ENCODE measurements at places on chromosomes 13 and 19.
A peak's percentile ranks its signal among the peaks of the same experiment; 100 is the strongest.

GRCh38 chr13:29471551-29471950 is 123.9 kb downstream of the SLC7A1 start:
- H3K4me1 ChIP-seq = peaks cover 12% of the 10 kb centered on the region
- H3K36me3 ChIP-seq = no peaks in the 10 kb centered on the region
- no peak for DNase-seq
- H3K27me3 ChIP-seq = no peaks in the 10 kb centered on the region

GRCh38 chr19:3987619-3988371 is 2.5 kb upstream of the EEF2 start:
- DNase-seq = peak; percentile 91
- peak overlapping the region; percentile 93 for H3K27ac ChIP-seq
- peaks cover 20% of the 10 kb centered on the region for H3K36me3 ChIP-seq
- H3K4me1 ChIP-seq = peaks cover 37% of the 10 kb centered on the region
- peaks cover 3% of the 10 kb centered on the region for H3K27me3 ChIP-seq

GRCh38 chr13:89790696-89791095 is 1556.8 kb upstream of the MIR17HG start:
- H3K4me1 ChIP-seq = no peaks in the 10 kb centered on the region
- no peaks in the 10 kb centered on the region for H3K36me3 ChIP-seq
- H3K27ac ChIP-seq = no peak overlapping the region
- DNase-seq = no peak
- H3K27me3 ChIP-seq = no peaks in the 10 kb centered on the region

DNA sequence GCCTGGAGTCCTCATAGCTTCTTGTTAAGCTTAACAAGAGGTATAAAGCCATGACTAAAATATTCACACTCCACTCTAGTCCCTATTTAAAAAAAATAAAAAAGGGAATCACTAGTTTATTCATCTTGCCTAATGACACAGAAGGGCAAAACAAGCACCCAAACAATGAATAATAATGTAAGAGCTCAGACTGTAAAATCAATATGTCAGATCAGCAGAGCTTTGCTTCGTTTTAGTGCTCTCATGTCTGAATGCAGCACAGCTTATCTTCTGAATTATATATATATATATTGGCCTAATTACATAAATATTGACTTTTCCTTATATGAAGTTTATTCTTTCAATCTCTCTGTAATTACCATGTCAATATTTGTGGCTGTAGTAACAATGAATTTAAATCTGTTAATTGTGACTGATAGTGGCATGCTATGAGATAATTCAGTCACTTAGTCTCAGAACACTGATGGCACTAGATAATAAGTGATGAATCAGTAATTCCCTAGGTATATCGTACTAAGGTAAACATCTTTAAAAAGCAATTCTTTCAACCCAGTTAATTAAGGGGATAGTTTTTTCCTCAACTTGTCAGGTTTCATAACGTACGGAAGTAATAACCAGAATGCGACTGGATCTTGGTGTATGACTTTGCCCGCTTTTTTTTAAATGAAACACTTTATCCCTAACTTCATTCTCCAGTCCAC is 361.9 kb upstream of the GPC6 start:
- no peak overlapping the region for H3K4me3 ChIP-seq
- no peak for DNase-seq
- no peaks in the 10 kb centered on the region for H3K27me3 ChIP-seq

DNA sequence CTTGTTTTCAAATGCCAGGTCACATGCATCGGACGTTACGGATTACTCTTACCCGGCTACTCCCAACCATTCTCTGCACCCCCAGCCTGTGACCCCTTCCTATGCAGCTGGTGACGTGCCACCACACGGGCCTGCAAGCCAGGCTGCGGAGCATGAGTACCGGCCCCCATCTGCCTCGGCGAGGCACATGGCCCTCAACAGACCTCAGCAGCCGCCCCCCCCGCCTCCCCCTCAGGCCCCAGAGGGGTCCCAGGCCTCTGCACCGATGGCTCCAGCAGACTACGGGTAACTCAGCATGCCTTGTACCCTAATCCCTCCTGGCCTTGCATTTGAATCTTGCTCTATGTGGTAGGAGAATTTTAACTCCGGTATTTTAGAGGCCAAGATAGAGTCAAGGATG is 79.5 kb downstream of the GPR12 start:
- peaks cover 14% of the 10 kb centered on the region for H3K4me1 ChIP-seq
- no peaks in the 10 kb centered on the region for H3K27me3 ChIP-seq
- H3K36me3 ChIP-seq = peaks cover 24% of the 10 kb centered on the region
- DNase-seq = no peak
- H3K27ac ChIP-seq = no peak overlapping the region
- H3K4me3 ChIP-seq = no peak overlapping the region

GRCh38 chr13:112943309-112944125 is 25.5 kb upstream of the MCF2L start:
- peak overlapping the region; percentile 87 for H3K4me3 ChIP-seq
- no peak overlapping the region for H3K27ac ChIP-seq
- peak; percentile 75 for DNase-seq

DNA sequence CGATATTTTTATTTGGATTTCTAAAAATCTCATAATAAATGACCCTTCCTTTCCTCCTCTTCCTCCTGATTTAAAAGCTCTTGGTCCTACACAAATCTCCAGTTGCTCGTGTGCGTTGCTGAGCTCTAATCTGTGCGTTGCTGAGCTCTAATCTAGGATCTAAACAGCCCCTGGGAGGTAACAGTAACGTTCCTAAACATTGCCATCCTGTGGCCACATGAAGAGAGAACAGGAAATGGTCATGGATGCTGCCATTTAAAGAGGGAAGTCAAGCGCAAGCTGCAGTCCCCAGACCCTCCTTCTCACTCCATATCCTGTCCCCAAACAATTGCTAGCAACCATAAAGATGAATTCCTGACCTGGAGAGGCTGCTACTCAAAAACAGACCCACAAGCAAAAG is 170.8 kb downstream of the NUFIP1 start:
- no peak overlapping the region for H3K27ac ChIP-seq
- peaks cover 5% of the 10 kb centered on the region for H3K4me1 ChIP-seq
- H3K4me3 ChIP-seq = no peak overlapping the region
- DNase-seq = no peak
- H3K36me3 ChIP-seq = no peaks in the 10 kb centered on the region

DNA sequence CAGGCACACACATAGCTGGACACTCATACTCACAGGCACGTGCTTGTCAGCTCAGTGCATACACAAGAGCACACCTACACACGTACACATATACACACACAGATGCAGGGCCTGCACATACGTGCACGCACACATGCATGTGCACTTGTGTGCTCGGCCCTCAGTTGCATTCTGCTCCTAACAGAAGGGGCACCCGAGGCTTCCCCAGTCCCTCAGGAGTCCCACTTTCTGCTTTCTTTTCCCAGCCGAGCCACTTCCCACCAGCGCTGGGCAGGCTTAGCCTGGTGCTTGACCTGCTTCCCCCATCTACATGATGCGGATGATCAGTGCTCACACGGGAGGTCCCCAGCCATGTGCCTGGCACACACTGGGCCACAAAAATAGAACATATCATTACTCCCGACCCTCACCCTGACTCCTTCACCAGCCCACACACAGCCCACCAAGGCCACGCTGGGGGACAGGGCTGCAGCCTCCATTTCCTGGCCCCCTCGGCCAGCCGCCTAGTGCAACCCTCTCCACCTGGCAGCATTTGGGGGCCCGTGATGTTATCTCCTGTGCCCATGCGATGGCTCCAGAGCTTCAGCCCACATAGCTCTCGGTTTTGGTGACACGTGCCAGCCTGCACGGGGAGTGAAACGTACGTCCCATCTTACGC is 125.2 kb upstream of the SPACA7 start:
- DNase-seq = peak; percentile 58
- peaks cover 26% of the 10 kb centered on the region for H3K27me3 ChIP-seq
- H3K4me3 ChIP-seq = no peak overlapping the region
- no peak overlapping the region for H3K27ac ChIP-seq
- H3K36me3 ChIP-seq = no peaks in the 10 kb centered on the region

- no peaks in the 10 kb centered on the region for H3K36me3 ChIP-seq
- no peak for DNase-seq
- H3K27ac ChIP-seq = no peak overlapping the region
Observed at GRCh38 chr13:99465454-99465853, 35.8 kb upstream of the TM9SF2 start.

DNA sequence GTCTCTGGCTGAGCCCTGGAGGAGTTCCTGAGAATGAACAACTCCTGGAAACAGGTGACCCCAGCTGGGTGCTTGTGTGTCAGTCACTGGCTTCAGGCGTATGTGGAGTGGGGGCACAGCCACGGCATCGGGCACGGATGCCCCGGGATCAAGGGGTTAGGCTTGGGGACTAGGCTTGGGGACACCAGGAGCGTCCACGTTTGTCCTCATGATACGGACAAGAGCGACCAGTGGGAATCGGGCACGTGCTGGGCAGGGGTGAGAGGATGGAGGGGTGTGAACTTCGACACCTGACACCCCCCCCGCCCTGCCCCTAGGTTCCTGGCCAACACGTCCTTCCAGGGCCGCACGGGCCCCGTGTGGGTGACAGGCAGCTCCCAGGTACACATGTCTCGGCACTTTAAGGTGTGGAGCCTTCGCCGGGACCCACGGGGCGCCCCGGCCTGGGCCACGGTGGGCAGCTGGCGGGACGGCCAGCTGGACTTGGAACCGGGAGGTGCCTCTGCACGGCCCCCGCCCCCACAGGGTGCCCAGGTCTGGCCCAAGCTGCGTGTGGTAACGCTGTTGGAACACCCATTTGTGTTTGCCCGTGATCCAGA is 4.1 kb downstream of the GRIN3B start:
- no peak overlapping the region for H3K4me3 ChIP-seq
- H3K36me3 ChIP-seq = peaks cover 5% of the 10 kb centered on the region
- peaks cover 1% of the 10 kb centered on the region for H3K4me1 ChIP-seq
- H3K27ac ChIP-seq = peak overlapping the region; percentile 41
- no peak for DNase-seq
- H3K27me3 ChIP-seq = peaks cover 20% of the 10 kb centered on the region

DNA sequence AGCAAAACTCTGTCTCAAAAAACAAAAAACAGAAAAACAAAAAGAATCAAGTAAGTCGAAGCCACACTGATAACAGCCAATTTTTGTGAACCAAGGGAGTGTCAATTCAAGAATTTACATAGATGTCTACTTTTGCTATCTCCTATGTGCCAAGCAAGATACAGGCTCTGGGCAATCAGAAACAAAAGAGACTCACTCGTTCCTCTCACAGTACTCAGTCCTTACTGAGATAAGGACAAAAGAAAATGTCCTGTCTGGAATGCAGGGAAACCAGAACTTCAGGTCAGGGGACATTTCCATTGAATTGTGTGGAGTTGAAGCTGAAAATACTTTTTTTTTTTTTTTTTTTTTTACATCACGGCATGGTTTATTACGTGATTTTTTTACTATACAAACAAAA is 53.0 kb downstream of the NLRP12 start:
- no peak for DNase-seq
- peaks cover 7% of the 10 kb centered on the region for H3K4me1 ChIP-seq
- H3K27me3 ChIP-seq = peaks cover 6% of the 10 kb centered on the region
- peak overlapping the region; percentile 89 for H3K27ac ChIP-seq
- no peaks in the 10 kb centered on the region for H3K36me3 ChIP-seq

DNA sequence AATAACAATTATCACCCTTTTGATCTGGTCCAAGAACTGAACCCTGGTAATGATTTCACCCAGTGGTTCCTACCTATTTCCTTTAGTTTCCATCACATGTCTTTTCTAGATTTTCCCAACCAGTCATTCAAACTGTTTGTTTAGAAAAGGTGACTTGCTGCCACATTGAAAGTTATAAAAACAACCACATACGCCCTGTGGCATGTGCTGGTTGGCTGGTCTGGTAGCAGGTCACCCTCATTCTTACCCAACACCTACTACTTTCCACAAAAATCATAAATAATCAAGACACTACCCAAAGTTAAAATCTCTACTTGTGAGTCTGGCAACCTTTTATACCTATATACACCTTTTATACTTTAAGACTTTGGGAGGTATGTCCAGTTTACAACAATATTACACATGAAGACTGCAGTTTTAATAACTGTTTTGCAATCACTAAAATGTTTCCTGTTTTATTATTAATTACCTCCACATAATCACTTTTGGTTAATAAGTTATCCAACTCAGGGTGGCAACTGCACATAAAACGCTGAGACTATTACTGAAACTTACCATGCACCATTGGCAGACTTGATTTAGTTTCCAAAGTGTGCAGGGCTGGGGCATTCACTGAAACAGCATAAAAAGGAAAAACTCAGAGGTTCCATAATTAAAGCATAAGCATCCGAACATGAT is 38.9 kb downstream of the DZIP1 start:
- H3K36me3 ChIP-seq = peaks cover 20% of the 10 kb centered on the region
- H3K27ac ChIP-seq = no peak overlapping the region
- H3K27me3 ChIP-seq = no peaks in the 10 kb centered on the region
- no peak for DNase-seq

GRCh38 chr13:46388846-46389245 is 1.8 kb upstream of the RUBCNL start:
- H3K4me3 ChIP-seq = no peak overlapping the region
- no peak overlapping the region for H3K27ac ChIP-seq
- peaks cover 48% of the 10 kb centered on the region for H3K27me3 ChIP-seq
- no peaks in the 10 kb centered on the region for H3K36me3 ChIP-seq

DNA sequence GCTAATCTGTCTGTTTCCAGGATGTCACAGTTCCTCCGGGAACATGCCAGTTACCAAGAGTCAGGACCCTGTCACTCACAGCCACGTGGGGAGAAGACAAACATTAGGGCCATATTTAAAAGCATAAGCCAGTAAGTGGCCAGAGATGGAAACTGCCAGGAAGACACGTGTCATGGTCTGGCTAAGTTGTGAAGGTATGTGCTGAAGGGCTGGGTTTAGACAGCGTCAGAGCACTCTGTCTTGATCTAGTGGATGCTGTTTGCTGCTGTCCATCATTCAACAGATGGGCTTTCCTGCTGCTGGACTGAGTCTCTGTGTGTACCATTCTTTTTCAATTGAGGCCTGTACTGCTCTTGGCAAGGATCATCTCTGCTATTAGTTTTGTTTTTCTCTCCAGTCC is 128.6 kb downstream of the HS6ST3 start:
- H3K36me3 ChIP-seq = no peaks in the 10 kb centered on the region
- peaks cover 6% of the 10 kb centered on the region for H3K4me1 ChIP-seq
- no peak overlapping the region for H3K27ac ChIP-seq
- no peaks in the 10 kb centered on the region for H3K27me3 ChIP-seq
- no peak overlapping the region for H3K4me3 ChIP-seq

- no peak overlapping the region for H3K27ac ChIP-seq
- no peaks in the 10 kb centered on the region for H3K4me1 ChIP-seq
- DNase-seq = no peak
- H3K27me3 ChIP-seq = peaks cover 3% of the 10 kb centered on the region
Observed at GRCh38 chr13:114004420-114005205, 30.7 kb upstream of the C13orf46 start.

DNA sequence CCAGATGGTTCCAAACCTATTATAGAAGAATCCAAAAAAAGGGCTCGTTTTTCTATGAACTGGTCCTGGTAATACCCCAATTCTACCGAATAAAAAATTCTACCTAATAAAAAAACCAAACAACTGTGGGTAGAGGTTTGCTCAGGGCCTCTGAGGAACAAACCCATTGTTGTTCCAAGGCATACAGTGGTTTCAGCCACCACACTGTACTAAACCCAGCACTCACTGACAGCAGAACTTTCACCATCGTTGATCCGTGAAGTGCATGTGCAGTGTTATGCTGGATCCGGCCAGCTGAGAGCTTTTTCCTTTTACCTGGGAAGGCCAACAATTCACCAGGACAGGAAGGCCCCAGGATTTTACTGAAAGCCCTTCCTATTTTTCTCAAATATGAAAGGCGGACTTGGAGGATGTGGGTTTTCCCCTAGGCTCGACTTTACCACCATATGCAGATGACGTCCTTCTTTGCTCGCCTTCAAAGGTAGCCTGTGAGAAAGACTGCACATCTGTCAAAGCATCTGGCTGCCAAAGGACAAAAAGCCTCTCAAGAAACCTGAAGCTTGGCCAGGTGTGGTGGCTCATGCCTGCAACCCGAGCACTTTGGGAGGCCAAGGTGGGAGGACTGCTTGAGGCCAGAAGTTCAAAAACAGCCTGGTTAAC is 7.2 kb upstream of the PABPC3 start:
- DNase-seq = no peak
- H3K27ac ChIP-seq = no peak overlapping the region

All from type B pancreatic cell (in vitro differentiated cells).